Activated T-cell treated with anti-CD3 and anti-CD28 coated beads for 24 hours (primary cell): ENCODE measurements at places on chromosomes 2 and 18.

- no peak for DNase-seq
Observed at GRCh38 chr2:181762000-181762399, 81.7 kb upstream of the NEUROD1 start.

DNA sequence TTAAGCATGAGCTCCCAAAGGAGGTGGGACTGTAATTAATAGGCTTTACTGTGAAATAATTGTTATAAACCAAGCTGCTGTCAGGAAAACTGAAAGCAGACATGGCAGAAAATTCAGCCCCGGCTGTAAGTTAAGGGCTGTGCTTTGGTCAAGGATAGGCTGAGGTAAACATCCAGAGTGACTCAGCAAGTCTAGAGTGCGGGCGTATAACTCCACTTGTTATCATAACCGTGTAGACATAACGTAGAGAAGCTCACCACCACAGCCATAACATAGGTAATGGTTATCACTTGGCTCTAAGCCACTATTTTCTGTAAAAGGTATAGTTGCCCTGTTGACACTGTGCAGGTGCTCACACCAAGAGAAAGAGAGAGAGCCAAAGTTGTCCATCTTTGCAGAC, 316.8 kb downstream of the DCDC2C start:
- no peak for DNase-seq

GRCh38 chr2:106899786-106900530, 14.0 kb upstream of the ST6GAL2 start:
- DNase-seq = no peak

DNA sequence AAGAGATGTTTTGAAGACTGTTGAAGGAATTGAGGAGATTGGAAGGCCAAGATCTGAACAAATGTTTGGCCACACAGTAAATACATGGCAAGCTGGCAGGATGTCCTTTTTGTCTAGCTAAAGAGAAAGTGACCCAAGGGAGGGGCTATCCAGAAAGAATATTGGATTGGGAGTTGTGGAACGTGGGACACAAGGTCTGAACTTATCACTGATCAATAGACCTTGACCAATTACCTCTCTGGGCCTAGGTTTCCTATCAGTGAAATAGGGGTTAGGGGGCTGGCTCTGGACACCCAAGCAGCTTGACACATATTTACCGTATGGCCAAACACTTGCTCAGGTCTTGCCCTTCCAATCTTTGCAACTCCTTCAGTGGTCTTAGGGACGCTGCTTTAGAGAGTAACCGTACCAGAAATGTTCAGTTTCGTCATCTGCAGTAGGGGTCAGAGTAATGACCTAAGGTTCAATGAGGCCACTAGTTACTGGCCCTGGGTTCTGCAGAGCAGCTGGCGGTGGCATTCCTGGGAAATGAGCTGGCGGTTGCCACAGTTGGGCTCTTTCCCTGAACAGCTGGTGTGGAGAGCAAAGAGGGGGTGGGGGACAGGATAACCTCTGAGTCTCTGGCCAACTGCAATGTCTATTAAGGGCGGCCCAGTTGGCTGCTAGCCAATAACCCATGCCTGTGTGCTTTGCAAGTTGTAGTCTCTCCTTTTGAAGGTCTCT, 70.1 kb upstream of the STPG4 start:
- DNase-seq = no peak

DNA sequence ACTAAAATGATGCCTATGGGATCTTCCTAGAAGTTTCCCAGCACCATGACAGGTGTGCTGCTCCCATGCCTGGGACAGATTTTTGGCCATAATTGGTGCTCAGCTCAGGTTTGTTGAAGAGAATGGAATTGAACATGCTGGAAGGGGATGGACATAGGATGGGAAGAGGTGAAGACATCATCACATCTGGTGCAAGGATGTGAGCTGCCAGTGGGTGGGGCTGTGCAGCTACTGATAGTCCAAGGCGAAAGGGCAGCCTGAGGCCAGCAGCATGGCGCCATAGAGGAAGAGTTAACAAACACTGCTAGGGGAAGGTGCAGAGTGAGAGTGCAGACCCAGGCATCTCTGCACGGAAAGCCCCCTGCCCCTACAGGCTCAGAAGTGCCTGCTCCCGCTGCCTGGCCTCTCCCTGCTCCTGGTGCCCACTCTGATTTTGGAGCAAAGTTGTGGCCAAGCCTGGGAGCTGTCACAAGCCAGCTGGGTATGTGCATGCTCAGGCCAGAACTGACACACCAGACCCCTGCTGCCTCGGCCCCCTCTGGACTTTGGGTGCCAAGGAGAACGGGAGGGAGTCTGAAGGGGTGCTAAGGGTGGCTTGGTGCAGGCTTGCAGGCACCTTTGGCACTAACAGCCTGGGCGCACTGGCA, 178.6 kb downstream of the ZBTB7C start:
- no peak for DNase-seq

DNA sequence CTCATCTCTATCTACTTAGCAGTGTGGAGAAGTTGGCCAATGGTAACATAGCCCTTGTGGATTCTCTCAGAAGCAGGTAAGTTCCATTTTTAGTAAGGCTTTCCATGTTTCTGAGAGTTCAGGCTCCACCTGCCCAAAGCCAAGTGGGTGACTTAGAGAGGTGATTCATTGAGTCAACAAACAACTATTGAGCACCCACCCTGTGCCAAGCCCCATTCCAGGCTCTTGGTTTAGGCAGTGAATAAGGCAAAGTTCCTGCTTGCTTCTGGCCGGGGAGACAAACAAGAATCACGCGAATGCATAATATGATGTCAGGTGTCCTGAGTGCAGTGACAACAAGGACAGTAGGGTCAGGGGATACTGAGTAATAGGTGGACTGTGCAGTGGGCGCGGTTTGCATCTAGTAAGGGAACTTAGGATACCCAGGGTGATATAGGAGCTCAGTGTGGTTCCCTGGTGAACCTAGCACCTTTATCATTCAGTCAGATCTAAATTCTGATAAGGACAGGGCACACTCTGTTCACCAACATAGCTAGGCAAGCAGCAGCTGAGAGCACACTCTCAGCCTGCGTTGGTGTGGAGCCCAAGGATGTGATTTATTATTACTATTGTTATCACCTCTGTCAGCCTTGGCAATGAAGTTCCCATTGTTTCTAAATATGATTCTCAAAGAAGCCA, 31.7 kb upstream of the KCTD1 start:
- DNase-seq = no peak

- no peak for DNase-seq
Observed at GRCh38 chr18:43868497-43868995, 591.3 kb upstream of the SYT4 start.

DNA sequence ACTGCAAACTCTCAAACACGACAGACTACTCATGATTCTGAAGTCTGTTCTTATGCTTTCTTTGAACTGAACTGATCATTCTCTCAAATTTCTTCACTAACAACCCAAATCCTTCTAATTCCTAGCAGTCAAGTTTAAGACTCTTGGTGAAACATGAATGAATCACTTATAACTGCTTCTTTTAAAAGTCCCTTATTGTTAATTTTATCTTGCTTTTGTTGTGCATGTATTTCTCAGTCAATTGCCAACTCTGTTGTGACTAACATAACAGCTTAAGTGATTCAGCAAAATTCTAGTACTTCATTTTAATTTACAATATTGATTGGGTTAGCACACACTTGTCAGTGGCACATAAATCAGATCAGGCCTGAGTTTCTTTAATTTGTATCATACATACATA, 357.0 kb upstream of the FSIP2 start:
- no peak for DNase-seq

GRCh38 chr18:12060182-12060870, 33.3 kb upstream of the ANKRD62 start:
- no peak for DNase-seq

DNA sequence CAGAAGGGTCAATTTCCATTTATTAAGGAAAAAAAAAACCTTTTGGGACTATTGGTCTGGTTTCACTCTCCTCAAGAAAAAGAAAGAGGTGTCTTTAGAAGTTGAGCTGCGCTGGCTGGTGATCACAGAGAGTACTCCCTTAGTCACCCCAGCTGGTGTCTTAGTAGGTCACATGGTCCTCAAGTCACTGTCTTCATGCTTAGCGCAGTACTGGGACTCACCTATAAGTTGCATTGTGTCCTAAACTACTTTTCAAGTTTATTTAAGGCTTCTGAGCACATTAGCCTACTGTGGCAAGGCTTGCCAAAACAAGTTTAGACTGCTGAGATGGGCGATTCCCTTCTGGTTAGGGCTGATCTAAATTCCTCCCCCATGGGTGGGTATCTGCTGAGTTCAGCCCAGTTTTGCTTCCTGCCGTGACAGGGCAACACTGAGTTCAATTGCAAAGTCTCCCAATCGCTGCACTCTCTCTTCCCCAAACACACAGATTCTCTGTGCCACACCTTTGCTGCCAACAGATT, 824.9 kb upstream of the CRIM1 start:
- no peak for DNase-seq

GRCh38 chr2:30266051-30266621, 34.8 kb downstream of the LBH start:
- DNase-seq = no peak

GRCh38 chr2:118883792-118884191, 36.3 kb upstream of the EN1 start:
- no peak for DNase-seq

DNA sequence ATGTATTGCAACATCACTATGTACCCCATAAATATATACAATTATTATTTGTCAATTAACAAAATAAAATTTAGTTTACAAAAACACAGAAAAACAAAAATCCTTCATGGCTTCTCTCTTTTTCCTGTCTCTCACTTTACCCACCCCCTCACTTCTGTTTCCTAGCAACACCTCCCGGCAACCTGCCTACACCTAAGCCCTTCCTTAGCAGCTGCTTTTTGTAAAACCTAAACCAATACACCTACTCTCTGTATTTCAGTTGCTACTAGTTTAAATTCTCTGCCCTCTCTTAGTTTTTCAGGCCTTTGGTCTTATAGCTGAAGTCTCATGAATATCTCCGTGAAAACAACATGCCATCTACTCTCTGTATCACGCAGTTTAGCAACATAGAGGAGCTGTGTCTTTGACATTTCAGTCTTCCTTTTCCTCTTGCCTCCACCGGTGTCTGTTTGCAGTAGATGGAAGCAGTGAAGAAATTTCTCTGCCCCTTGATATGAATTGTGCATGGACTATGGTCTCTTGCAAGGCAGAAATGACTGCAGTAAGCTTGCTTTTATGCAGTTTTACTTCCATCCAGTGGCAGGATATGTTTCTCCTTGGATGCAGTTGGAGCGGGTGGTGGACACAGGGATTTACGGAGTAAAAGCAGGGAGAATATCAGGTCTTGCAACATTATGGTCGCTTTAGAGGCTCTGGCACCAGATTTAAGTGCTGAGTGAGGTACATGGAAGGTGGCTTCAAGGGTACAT, 42.0 kb upstream of the ZDBF2 start:
- DNase-seq = no peak

GRCh38 chr2:85110991-85111560, 22.1 kb upstream of the TCF7L1 start:
- no peak for DNase-seq

DNA sequence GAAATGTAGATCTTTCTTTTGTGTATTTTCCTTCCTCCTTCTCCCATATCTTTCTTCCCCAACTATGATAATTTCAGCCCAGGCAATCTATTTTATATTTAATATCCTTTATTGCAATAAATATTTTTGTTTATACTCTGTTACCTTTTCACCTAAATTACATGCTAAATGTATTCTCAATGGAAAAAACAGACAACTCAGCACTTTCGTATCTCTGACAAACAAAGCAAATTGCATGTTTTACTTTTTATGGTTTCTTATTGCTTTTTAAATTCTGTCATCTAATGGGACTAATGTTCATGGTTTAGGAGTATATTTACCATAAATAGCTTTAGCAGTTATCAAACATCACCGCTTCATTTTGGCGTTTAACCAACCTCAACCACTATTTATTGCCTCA, 74.0 kb downstream of the LRP1B start:
- DNase-seq = no peak

GRCh38 chr2:37831081-37831780, 93.9 kb upstream of the RMDN2 start:
- DNase-seq = no peak

GRCh38 chr2:233387667-233388528, 33.6 kb downstream of the DGKD start:
- no peak for DNase-seq
